K562 (cell line): ENCODE measurements at places on chromosomes 3 and 15. TPM values are rescaled to one million over a fixed set of nuclear protein-coding genes. Genes with fewer than 3 reads are reported as not detected.

The LMCD1 gene
- total RNA-seq = not detected in 2 replicates

The CLDN16 gene
- total RNA-seq = not detected in 2 replicates

The GNAT1 gene
- total RNA-seq = not detected in 2 replicates

The C3orf52 gene
- 3.4 and 4.0 TPM in 2 replicates for total RNA-seq

DNA sequence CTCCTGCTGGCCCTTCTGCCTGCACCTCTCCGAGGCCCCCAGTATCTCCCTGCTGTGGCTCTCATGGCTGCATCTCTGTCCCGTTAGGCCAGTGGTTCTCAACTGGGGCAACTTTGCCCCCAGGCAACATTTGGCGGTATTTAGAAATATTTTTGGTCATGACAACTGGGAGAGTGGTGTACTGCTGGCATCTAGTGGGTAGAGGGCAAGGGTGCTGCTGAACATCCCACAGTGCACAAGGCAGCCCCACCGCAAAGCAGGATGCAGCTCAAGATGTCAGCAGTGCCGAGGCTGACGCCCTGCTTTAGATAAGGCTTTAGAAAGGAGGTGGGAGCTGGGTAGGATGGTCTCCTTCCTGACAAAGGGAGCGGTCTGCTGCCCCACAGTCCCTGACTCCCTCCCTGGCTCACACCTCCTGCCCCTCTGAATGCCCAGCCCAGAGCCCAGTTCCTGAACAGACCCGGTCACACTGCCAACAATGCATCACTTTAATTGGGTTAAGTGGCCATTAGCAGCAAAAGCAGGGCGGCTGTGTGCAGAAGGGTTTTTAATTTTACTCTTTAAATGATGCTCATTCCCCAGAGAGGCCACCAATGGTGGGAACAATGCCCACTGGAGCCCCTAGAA lies 68.8 kb upstream of the TMEM115 start:
- H3K4me1 ChIP-seq = no peaks in the 10 kb centered on the region
- no peak overlapping the region for H3K4me3 ChIP-seq
- no peaks in the 10 kb centered on the region for H3K36me3 ChIP-seq
- no peak for DNase-seq
